ENCODE measurements at places on chromosomes 13 and 19.

GRCh38 chr13:108226184-108226583 lies 8.0 kb downstream of the ABHD13 start:
- DNase-seq, result no peak

DNA sequence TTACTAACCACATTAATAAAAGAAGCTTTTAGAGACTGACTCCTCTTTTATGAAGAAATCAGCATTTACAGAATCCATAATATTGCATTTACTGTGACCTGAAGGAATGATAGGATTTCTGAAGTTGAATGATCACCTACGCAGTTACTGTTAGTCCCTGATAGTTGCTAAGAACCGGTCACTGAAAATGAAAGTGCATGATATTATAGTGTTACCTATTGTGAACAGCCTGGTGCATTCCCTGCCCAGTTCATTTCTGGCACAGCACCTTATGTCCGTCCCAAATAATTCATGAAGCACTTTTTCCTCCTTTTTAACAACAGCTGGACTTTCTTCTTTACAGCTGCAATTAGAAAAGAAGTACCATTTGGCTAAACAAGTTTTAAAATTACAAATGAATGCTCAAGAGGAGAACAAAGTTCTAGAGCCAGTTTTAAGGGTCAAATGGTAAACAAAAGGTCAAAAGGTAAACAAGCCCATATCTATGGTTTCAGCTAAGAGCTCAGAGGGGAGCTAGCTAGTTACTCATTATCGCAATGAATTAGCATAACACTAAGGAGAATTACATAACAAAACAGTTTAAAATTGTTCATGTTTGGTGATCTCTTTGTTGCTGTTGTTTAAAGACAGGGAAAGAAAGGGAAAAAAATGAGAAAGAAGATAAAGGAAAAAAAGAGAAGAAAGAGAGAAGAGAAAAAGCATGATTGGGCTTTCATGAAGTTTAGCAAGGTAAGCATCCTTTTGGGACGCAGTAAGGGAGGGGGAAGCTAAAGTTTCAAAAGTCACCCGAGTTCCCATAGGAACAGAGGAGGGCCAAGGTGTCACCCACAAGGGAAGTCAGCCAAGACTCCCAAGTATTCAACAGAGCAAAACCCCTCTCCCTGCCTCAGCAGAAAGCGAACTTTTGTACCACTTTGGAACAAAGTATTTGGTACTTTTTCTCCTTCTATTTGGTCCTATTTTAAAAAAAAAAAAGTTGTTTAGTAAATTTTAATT lies 50.2 kb downstream of the FLT3 start:
- no peak for DNase-seq

DNA sequence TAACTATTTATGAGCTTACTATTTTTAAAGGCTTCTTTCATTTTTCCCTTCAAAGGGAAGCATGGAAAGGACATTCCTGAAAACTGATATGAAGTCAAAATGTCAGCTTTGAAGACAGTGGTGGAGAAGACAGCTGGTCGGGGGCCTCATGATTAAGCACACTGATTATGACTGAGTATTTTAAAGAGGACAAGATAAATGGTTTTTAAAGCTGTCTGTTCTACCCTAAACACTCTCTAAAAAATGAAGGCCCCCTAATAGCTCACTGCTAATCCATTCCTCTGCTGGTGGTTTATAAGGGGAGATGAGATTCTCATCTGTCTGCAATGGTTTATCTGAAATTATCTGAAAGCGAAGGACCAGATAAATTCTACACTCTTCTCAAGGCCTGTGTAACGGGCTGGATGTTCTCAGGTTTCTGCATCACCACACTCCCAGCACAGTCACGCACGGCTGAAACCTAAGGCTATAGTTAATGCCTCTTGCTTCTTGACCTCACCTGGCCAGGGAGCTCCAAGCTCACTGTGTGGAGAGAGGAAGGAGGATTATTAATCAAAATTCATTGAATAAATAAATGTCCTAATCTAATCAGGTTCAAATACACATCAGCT lies 86.9 kb upstream of the DOCK9 start:
- no peak for DNase-seq

DNA sequence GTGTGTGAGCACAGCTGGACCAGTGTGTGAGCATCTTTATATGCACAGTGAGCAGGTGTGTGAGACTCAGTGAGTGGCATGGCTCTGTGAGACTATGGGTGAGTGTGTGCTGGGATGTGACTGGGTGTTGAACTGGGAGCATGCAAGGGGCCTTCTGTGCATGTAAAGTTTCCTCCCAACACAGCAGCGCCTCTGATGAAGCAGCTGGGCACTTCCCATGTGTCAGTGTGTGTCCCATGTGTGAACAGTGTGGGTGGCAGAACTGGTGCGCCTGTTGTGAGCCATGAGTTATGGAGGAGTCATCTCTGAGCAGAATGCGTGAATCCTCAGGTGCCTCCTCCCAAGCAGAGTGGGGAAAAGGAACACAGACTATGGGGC lies 24.1 kb downstream of the LGALS16 start:
- no peak for DNase-seq

- no peak for DNase-seq
These were observed 10.0 kb downstream of the KLC3 start for GRCh38 chr19:45350477-45351058.

DNA sequence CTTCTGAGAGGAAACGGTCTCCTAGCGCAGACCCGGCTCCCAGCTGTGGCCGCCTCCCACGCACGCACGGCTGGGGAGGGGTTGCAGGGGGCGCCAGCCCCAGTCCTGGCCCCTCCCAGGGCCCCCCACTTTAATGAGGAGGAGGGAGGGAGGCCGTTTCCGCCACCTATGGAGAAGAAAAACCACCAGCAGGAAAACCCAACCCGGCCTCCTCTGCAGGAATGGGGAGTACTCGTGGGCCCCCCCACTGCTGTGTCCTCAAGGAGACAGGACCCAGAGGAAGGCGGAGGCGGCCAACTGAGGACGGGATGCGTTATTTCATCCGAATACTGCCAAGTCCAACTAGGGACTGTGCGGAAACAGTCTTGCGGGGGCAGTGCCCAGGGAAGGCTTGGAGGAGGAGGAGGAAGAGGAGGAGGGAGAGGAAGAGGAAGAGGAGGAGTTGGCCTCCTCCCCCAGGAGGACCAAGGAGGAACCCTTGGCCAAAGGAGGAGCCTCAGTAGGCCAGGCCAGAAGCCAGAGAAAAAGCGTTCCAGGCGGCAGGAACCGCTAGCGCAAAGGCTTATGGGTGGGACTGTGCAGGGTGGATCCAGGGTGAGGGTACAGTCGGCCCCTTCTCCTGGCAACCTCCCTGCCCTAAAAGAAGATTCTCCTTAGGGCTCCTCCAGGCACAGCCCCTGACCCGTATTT lies 3.9 kb upstream of the SSBP4 start:
- DNase-seq, result no peak

DNA sequence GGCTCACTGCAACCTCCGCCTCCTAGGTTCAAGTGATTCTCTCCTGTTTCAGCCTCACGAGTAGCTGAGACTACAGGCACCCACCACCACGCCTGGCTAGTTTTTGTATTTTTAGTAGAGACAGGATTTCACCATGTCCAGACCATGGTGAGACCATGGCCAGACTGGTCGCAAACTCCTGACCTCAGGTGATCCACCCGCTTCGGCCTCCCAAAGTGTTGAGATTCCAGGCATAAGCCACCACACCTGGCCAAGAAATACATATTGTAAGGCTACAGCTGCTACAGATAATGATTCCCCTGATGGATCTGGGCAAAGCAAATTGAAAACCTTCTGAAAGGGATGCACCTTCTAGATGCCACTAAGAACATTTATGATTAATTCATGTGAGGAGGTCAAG lies 17.8 kb downstream of the PLPP2 start:
- no peak for DNase-seq

DNA sequence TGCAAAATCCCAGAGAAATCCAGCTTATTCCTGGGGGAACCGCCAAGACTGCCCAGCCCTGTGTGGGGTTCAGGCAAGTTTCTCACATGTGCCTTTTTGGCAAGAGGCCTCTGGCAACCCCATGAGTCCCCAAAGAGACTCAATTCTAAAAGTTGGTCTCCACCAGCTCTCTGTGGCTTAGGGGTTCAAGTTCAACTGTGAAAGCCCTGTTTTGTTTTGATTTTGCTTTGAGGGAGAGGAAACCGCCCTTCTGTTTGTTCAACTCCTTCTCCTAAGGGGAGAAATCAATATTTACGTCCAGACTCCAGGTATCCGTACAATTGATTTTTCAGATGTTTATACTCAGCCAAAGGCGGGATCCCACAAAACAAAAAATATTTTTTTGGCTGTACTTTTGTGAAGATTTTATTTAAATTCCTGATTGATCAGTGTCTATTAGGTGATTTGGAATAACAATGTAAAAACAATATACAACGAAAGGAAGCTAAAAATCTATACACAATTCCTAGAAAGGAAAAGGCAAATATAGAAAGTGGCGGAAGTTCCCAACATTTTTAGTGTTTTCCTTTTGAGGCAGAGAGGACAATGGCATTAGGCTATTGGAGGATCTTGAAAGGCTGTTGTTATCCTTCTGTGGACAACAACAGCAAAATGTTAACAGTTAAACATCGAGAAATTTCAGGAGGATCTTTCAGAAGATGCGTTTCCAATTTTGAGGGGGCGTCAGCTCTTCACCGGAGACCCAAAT lies 583 bp upstream of the LDLR start:
- DNase-seq, result no peak
